ENCODE measurements at places on chromosomes 4 and X.

- no peak for DNase-seq
Observed at GRCh38 chr4:41122775-41123174, 91.6 kb downstream of the APBB2 start.

GRCh38 chr4:175280153-175280552 lies 362.0 kb downstream of the ADAM29 start:
- DNase-seq, result no peak

GRCh38 chr4:140004549-140004895 lies 149.5 kb downstream of the MAML3 start:
- DNase-seq, result no peak

DNA sequence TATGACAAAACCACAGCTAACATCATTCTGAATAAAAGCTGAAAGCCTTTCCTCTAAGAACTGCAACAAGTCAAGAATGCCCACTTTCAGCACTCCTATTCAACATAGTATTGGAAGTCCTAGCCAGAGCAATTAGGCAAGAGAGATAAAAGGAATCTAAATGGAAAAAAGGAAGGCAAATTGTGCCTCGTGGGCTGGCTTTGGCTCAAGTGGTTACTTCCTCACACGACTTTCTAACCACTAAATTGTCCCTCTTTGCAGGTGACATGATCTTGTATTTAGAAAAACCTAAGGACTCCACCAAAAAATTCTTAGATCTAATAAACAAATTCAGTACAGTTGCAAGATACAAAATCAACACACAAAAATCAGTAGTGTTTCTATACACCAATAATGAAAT lies 57.2 kb downstream of the SCML2 start:
- DNase-seq, result no peak

GRCh38 chrX:20237864-20238263 lies 28.8 kb downstream of the RPS6KA3 start:
- DNase-seq, result no peak

- no peak for DNase-seq
Observed at GRCh38 chr4:147518846-147519767, 38.2 kb downstream of the EDNRA start.

DNA sequence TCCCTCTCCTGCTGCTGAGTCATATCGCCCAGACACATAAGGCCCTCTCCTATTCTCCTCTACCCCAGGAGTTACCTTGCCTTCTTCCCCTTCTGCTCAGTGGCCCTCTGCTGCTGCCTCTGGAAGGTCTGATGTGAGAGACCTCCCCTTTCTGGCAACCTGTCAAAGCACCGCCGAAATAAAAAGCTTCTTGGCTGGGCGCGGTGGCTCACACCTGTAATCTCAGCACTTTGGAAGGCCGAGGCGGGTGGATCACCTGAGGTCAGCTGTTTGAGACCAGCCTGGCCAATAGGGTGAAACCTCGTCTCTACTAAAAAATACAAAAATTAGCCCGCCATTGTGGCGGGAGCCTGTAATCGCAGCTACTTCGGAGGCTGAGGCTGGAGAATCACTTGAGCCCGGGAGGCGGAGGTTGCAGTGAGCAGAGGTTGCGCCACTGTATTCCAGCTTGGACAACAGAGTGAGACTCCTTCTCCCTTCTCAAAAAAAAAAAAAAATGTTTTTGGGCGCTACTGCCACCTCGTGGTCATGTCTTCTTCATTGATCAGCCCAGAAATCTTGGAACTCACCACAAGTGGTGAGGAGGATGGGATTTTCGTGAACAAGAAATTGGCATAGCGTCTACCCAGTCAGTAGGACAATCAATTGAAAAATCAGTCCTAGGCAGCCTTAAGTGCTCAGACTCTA lies 8.6 kb upstream of the ZXDA start:
- DNase-seq, result no peak

- DNase-seq, result no peak
Observed at GRCh38 chrX:148695255-148695654, 194.8 kb downstream of the AFF2 start.

GRCh38 chr4:89295415-89295927 lies 12.1 kb downstream of the GPRIN3 start:
- DNase-seq, result no peak

DNA sequence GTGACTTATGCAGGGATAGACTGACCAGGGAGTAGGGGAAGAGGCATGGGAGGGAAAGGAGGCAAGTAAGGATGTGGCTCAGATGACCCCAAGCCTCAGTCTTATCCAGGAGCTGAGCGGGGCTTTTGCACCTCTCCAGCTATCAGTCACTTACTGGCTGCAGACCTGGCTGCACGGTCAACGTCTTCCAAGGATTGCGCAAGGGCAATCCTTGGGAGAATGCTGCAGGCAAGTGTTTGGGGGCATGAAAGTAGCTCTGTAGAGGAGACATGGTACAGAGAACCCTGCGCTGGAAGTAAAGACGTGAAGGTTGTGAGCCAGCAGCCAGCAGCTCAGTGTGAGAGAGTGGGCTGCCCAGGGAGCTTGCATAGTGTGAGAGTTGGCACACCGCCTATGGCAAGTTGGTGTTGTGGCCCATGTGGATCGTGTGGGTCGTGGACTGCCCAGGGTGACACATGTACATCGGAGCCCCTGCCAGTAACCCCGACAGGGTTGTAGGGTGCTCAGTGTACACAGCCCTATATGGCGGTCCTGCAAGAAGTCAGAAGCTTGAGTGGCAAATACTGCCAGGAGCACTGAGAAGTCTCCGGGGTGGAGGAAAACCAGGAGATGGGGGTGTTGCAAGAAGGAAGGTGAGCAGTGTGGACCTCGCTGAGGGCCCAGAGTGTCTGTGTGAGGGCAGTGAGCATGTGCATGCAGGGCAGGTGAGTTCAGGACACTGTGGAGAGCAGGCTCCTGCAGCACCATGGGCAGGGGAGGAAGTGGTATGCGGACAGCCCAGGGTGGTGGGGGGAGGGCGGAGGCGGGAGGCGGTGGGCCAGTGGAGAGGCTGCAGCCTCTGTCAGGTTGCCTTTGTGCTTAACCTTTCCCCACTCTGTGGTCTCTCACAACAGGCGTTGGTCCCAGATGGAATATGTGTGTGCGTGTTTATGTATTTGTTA lies 50.9 kb downstream of the KIT start:
- no peak for DNase-seq

- no peak for DNase-seq
Observed at GRCh38 chr4:125062115-125063050, 252.4 kb upstream of the FAT4 start.

GRCh38 chrX:23779025-23779424 lies 3.9 kb upstream of the SAT1 start:
- DNase-seq, result no peak

DNA sequence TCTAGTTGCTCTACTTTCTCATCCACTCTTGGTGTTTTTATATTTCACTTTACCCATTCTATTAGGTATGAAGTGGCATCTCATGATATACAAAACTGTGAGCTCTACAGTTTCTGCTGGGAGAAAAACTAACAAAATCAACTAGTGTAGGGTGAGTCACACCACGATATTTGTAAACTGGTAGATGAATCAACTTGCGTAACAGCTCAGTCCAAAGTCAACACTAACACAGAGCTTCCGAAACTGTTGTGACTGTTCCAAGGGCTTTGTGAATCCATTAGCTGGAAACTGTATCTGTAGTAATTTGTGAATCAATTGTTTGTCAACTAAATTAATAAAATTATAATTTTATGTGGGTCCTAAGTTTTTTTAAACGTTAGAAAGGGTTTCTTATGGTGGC lies 119.8 kb upstream of the TSPAN5 start:
- no peak for DNase-seq

GRCh38 chr4:98501383-98501782 lies 157.0 kb downstream of the TSPAN5 start:
- DNase-seq, result no peak

DNA sequence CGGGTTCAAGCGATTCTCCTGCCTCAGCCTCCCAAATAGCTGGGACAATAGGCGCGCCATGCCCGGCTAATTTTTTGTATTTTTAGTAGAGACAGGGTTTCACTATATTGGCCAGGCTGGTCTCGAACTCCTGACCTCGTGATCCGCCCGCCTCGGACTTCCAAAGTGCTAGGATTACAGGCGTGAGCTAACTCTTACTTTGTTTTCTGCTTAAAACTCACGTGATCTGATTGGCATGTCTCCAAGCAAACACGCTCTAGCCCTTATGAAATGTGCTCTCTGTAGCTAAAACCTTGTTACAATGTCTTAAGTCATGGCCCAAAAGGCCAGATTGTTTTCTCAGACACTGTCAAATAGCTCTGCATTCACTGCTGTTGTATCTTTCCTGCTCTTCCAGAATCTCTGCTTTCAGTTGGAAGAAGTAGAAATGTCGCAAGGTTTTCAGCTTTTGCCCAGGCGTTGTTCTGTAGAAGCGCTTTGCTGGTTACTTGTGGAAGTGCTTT lies 39.7 kb upstream of the OGT start:
- DNase-seq, result no peak

DNA sequence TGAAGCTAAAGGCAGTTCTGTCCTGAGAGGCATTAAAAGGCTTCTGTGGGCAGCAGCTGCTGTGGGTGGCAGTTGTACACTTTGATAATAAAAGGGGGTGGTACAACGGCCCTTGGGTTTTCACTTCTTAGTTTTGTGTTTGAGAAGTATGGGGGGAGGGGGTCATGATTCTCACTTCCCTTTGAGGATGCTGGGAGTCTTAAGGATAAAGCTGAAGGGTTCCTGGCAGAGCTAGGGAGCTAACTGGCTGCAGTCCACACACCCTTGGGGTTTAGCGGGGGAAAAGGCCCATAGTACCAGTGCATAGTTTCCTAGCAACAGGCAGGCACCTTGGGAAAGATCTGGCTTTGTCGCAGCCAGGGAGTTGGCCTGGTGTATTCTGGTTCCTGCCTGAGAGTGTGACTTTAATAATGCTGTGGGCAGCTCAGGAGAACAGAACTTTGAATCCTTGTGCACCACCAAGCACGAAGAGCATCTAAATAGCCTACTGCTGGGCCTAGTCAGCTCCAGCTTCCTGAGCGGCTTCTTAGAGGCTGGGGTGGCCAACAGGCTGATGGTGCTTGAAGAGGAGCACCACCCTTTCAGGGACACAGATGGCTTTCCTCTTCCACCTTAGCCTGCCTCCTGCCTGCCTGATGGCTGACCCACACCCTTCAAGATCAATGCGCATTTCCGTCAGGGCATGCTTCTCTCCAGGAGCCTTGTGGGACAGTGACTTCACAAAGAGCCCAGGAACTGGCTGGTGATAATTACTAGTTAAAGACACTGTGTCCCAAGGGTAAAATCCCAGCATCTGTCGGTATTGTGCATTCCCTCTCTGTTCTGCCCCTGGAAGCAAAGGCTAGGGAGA lies 12.5 kb downstream of the ZBTB33 start:
- no peak for DNase-seq

GRCh38 chrX:39767446-39767845 lies 330.3 kb downstream of the BCOR start:
- no peak for DNase-seq

GRCh38 chrX:48460606-48461005 lies 9.5 kb downstream of the SLC38A5 start:
- DNase-seq, result no peak

DNA sequence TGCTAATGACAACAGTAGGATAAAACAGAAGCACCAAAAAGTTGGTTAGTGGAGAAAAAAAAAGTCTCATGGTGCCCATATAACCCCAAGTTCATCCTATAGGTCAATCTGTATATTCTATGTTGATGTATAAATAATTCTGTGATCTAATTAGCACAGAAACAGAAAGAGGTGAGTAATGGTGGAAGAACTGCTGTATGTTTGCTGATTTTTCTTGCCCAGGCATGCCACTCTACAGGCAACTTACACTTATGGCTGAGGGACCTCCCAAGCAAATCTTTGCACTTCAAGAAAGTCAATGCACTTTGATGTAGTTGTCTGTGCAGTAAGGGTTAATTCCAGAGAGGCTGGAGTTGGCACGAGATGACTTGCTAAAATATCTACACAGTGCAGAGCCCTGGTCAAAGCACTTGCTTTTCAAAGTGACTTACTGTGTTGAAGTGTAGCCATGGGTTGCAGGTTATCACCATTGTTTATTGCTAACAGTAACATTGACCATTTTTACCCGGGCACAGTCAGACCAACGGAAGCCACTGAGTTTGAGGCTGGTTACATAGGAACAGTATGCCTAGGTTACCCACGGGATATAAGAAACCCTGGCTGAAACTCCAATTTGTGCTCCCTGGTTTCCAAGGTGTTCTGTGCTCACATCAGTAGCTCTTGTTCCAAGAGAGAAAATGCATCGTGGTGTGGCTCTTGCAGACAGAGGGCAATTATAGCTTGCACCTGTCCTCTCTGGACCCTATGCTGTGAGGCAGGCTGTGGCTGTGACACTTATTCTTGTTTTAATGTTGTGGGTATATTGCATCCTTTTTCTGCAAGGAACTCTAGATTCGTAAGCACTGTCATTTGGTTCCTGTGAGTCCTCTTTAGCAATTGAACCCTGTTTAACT lies 141.3 kb upstream of the FTHL17 start:
- DNase-seq, result no peak

DNA sequence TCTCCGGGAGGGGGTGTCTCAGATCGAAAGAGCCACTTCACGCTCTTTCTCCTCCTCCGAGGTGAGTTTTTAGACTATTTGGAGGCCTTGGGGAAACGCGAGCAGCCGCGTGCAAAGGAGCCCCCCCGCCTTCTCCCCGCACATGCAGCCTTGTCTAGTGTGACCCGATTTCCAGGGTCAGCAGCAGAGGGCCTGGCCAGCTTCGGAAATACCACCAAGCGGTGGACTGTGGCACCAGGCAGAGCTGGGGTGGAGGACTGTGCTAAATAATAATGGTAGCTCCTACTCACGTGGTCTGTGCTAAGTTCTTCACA lies 79.3 kb upstream of the BCOR start:
- DNase-seq, result no peak
